ENCODE measurements at places on chromosomes 13 and 19. TPM values are rescaled to one million over a fixed set of nuclear protein-coding genes. Genes with fewer than 3 reads are reported as not detected.

DNA sequence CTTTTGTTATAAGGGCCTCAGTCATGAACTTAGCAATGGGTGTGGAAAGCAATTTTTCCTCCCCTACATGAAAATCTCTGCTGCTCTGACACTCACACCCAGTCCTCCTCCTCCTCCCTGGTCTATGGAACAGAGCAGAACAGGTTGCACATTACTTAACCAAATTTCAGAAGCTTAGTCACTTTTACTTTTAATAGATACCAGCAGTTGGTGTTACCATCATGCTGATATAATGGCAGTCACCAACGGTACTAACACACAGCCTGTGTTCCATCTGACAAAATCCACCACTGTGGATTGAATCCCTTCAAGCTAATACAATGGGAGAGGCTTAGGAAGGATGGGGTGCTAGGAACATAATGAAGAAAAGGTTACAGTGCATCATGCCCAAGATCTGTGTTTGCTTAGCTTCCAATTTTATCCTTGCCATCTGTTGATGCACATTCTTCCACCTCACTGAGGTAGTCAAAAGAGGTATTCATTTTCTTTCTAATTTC is 9.8 kb downstream of the TPT1 start:
- peaks cover 14% of the 10 kb centered on the region for H3K36me3 ChIP-seq
- no peak overlapping the region for H3K27ac ChIP-seq
- no peak overlapping the region for H3K4me3 ChIP-seq
- H3K27me3 ChIP-seq, result no peaks in the 10 kb centered on the region
- peaks cover 11% of the 10 kb centered on the region for H3K4me1 ChIP-seq
- DNase-seq, result no peak

The LILRA5 gene
- not detected for polyA plus RNA-seq

GRCh38 chr19:10114651-10115391 is 3.3 kb downstream of the P2RY11 start:
- no peaks in the 10 kb centered on the region for H3K27me3 ChIP-seq
- no peak for DNase-seq
- peaks cover 5% of the 10 kb centered on the region for H3K4me1 ChIP-seq
- H3K4me3 ChIP-seq, result no peak overlapping the region
- peaks cover 58% of the 10 kb centered on the region for H3K36me3 ChIP-seq

DNA sequence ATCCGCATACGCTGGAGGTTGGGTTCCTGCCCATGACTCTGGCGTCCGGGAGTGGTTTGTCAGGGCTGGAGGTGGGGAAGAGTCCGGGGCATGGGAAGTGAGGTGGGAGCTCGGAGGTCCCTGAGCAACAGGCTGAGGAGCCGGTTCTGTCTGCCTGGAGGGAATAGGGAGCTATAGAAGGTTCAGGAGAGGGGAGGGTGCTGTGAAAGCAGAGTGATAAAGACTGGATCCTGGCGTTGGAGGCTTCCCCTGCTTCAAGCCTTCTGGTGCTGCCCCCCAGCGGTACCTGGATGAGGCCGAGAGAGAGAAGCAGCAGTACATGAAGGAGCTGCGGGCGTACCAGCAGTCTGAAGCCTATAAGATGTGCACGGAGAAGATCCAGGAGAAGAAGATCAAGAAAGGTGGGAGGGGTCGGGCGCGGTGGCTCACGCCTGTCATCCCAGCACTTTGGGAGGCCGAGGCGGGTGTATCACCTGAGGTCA is 2.6 kb downstream of the HMG20B start:
- no peak overlapping the region for H3K4me3 ChIP-seq
- no peaks in the 10 kb centered on the region for H3K4me1 ChIP-seq
- no peaks in the 10 kb centered on the region for H3K27me3 ChIP-seq
- no peak overlapping the region for H3K27ac ChIP-seq
- DNase-seq, result peak; percentile 16

GRCh38 chr19:12954612-12954962 is 2.4 kb downstream of the GADD45GIP1 start:
- H3K4me1 ChIP-seq, result peaks cover 25% of the 10 kb centered on the region
- H3K4me3 ChIP-seq, result no peak overlapping the region
- no peak overlapping the region for H3K27ac ChIP-seq

DNA sequence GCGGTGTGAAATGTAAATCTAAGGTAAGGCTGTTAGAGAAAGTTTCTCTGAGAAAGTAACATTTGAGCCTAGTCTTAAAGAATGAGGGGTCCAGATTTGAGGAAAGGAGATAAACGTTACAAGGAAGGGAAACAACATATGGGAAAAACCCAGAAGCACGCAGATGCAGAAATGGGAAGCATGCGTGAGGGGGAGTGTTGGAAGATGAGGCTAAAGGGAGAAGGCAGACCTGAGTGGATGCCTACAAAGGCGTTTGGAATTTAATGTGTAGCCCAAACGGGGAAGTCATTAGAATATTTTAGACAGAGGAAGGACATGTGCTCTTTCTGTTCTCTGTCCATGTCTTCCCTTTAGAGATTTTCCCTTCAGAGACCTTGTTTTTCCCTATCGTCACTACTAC is 61.0 kb downstream of the TPT1 start:
- H3K27me3 ChIP-seq, result no peaks in the 10 kb centered on the region
- H3K4me3 ChIP-seq, result no peak overlapping the region
- peaks cover 7% of the 10 kb centered on the region for H3K36me3 ChIP-seq
- no peak for DNase-seq

DNA sequence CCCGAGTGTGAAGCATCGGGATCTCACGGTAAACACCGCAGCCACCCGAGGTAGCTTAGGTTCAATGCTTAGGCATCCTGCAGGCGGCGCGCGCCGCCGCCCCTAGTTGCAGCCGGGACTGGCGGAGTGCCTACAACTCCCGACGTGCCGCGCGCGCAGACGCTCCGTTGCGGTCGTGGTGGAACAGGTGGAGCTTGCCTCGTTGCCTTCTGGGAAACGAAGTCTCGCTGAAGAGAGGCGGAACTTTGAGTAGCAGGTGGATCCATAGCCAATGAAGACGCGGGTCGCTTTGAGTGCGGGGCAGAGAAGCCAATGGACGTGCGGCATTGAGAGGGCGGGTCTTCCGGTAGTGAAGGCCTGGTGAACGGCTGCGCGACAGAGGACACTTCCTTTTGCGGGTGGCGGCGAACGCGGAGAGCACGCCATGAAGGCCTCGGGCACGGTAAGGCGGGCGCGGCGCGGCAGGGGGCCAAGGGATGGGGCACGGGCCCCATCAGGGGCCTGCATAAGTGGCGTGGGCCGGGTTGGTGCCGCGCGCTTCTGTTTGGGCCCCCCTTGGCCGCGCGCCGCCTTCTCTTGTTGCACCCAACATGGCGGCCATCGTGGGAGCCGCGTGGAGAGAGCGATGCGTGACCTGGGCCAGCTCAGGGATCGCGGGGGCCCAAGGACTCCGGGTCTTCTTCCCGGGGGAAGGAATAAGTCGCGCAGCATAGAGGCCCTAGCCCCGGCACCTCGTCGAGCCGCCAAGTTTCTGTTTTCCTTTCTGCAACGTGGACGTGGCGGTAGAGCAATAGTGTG is at the start of gene RPL18A:
TSS of gene RPL18A (plus strand) at position 378 of the 798 bp plus-strand sequence. CDS start at position 425, 47 bp downstream.
- H3K27ac ChIP-seq, result peak within 1 kb of the TSS; percentile 36
- peak; percentile 100 for DNase-seq
- peaks cover 7% of the 10 kb centered on the region for H3K4me1 ChIP-seq
- H3K36me3 ChIP-seq, result peaks cover 35% of the 10 kb centered on the region

- H3K4me1 ChIP-seq, result peaks cover 3% of the 10 kb centered on the region
- H3K27ac ChIP-seq, result no peak overlapping the region
- DNase-seq, result peak; percentile 44
- H3K36me3 ChIP-seq, result no peaks in the 10 kb centered on the region
Observed at GRCh38 chr13:109869312-109870237, 83.2 kb upstream of the IRS2 start.

The PHLDB3 gene
- 10.6 TPM for polyA plus RNA-seq

The FCER2 gene
- not detected for polyA plus RNA-seq

The MAP4K1 gene
- polyA plus RNA-seq, result 0.16 TPM
